ENCODE measurements at places on chromosomes 5 and 9.
A peak's percentile ranks its signal among the peaks of the same experiment; 100 is the strongest.

- no peak for DNase-seq
Measured at GRCh38 chr9:13143281-13143680, 136.2 kb downstream of the MPDZ start.

DNA sequence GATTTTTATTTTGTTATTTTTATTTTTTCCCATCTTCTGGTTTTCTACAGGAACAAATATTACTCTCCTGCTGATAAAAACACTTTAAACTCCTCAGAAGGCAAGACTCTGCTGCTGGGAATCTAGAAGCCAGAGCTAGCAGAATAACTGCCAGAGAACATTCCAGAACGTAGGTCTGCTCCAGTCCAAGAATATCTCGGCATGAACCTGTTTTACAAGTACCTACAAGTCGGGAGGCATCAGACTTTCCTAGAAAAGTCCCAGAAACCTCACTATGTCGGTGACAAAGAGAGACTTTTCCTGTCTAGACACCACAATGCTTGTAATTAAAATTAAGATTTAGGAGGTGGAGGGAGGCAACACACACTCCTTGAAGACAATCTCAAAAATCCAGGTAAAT lies 41.4 kb downstream of the FABP6 start:
- DNase-seq, result peak; percentile 67

GRCh38 chr5:136246632-136247031 lies 53.7 kb upstream of the SMIM32 start:
- no peak for DNase-seq

DNA sequence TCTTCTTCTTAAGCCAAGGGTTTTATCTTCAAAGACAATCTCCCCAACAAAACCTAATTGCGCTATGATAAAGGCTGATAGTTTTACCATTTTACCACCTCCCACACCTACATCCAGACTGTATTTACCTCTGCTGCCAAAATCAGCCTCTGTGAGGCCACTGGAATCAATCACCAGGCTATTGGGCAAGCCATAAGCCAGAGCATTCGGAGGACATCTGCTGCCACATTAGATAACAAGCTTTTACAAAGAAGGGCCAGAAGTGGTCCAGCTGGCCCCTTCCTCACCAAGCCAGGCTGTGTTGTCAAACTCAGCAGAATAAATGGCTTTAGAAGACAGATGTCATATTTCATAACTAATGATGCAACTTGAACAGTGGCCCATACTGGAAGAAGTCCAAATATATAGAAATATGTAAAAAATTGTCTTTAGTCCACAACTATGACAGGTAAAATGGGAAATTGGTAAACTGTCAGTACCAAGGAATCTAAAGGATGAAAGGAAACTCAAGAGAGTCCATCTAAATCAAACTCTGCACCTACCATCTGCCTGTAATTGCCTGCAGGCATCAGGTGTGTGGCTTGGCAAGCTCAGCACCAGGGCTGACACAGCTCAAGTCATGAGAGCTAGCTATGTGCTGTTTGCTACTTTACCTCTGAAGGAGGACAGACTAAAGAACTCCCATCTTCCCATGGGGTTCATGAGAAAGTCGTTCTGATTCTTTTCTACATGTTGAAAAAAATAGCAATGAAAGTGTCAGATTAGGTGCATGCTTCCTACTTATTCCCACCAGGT lies 16.1 kb downstream of the SLC45A2 start:
- no peak for DNase-seq

DNA sequence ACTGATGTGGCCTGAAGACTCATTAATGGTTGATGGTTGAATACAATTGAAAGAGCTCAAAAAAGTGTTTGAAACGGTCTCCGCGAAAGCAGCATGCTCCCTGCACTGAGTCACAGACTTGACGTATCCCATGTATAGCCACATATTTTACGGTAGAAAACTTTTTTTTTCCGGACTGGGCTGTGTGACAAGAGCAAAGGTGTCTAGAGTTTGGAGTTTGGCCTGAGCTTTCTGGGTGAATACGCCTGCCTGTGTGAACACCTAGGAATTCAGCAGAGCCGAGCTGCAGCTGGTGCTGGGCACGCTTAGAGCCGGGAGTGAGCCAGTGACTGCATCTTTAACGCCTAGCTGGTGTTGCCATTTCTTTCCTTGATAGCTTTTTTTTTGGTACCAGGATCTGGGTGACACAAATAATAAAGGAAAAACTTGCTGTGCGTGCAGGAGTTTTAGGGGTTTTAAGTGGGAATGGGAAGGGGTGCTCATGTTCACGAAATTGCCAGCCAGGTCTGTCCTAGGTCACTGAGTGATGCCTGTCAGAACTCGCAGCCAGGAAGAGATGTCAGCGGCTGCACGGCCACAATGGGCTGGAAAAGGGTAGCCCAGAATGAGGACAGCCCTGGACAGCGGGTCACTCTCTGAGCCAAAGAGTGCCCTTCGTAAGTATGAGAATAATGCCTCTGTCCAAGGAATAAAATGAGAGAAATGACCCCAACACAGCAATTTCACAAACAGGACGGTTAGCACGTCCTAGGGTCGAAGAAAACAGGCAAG lies 51.7 kb downstream of the PSMB7 start:
- DNase-seq, result no peak

DNA sequence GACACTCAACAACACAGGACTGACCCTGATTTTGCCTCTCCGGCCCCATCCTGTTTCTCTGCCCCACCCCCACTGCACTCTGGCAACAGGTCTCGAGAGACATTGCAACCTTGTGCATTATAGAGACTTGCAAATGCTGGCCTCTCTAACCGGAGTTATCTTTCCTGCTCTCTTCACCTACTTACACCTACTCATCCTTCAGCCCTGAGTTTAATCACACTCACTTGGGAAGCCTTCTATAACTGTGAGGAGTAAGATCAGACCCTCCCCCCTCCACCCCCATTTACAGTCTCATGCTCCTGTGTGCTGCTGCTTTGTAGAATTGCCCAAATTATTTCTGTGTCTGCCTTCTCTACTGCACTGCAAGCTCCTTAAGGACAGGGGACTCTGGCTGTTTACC lies 42.8 kb downstream of the WWC1 start:
- DNase-seq, result no peak

DNA sequence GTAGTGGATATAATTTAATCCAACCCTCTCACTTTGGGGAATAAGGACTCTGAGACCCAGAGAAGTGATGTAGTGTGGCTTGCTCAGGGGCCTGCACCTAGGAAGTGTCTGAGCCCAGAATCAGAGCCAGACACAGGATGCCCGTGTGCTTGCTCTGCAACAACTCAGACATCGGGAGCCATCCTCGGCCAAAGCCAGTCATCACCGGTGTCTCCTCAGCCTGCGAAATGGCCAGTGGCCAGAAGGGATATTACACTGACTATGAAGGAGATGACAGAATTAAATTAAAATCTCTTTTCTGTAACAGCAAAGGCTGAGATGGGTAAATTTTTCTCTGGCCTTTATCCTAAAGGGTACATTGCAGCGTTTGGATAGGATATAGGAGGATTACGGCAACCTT lies 102.9 kb downstream of the MARCHF11 start:
- no peak for DNase-seq

- DNase-seq, result no peak
Measured at GRCh38 chr9:94270009-94270408, 10.9 kb downstream of the ZNF169 start.

DNA sequence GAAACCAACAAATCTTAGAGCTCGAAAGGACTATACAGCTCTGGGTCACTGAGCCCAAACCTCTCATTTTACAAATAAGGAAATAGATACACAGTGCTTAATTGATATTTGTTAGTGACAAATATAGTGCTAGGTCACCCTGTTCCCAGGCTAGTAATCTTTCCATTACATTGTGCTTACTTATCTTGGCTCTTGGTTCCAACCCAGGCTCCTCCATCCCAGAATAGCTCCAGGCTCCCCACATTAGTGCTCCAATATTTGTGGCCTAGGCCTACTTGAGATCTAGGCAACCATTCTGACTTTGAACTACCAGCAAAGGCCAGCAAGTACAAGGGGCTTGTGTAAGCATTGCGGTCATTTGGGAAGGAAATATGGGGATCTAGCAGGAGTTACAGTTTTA lies 21.7 kb upstream of the SUB1 start:
- no peak for DNase-seq

GRCh38 chr5:124402144-124402581 lies 344.3 kb downstream of the ZNF608 start:
- peak; percentile 75 for DNase-seq

Data from prostate gland (tissue), 2 donors.